ENCODE measurements at places on chromosomes 6 and 20.

- no peak for DNase-seq
These were observed 136.1 kb downstream of the CARMIL1 start for GRCh38 chr6:25415274-25415673.

- DNase-seq = no peak
These were observed 366.1 kb downstream of the MAFB start for GRCh38 chr20:40322941-40323340.

- DNase-seq = no peak
These were observed 97.2 kb downstream of the TMEM242 start for GRCh38 chr6:157226026-157226625.

- no peak for DNase-seq
These were observed 126.4 kb downstream of the BANF2 start for GRCh38 chr20:17825960-17826843.

DNA sequence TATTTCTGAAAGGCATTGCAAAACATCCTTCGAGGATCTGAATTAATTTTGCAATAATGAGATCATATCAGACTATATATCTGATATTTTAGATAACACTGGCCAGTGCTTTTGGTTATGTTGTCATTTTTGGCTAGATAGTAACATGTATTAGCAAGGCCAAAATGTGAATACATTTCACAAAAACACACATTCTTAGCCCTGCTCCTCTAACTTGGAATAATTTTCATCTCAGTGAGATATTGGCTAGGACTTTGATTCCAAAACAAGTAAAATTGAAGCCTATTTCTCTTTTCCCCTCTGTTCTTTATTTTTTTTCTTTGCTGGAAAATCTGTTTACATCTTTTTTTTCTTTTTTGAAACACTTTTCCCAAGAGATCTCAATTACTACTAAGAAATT lies 466.8 kb upstream of the CDH4 start:
- DNase-seq = no peak

- no peak for DNase-seq
These were observed 213.1 kb downstream of the SYNDIG1 start for GRCh38 chr20:24682496-24682985.

DNA sequence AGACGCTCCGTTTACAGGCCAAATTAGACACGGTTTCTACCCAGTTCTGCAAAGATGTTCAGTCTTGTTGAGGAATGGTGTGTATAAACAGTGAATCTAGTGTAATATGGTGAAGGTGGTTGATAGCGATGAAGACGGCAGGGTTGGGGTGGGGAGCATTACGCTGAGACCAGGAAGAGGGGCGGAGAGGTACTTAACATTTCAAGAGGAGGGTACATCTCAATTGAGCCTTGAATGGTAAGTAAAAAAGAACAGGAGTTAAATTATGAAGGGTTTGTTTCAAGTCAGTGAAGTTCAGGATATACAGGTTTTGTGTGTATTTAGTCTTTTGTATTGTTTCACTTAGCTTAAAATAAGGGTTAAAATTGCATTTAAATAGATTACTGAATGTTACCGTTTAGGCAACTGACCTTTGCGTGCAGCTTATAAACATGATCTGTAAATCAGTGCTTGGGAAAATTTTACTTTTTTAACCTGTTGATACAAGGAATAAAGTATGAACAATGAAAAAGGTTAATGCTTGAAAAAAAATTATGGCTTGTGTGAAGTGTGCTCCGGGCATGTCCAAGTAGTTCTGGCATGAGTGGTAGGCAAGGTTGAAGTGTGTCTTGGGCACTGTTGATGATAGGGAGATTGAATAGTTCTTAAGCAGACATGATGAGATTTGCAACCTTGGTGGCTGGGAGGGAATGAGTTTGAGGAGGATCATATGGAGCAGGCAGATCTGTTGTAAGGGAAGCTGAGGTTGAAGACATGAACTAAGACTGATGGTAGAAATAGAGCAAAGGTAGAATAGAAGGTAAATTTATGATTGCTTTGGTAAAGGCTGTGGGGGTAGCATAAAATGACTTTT lies 842 bp downstream of the POLR1C start:
- DNase-seq = no peak

GRCh38 chr20:18058661-18059467 lies 1.1 kb upstream of the OVOL2 start:
- no peak for DNase-seq

DNA sequence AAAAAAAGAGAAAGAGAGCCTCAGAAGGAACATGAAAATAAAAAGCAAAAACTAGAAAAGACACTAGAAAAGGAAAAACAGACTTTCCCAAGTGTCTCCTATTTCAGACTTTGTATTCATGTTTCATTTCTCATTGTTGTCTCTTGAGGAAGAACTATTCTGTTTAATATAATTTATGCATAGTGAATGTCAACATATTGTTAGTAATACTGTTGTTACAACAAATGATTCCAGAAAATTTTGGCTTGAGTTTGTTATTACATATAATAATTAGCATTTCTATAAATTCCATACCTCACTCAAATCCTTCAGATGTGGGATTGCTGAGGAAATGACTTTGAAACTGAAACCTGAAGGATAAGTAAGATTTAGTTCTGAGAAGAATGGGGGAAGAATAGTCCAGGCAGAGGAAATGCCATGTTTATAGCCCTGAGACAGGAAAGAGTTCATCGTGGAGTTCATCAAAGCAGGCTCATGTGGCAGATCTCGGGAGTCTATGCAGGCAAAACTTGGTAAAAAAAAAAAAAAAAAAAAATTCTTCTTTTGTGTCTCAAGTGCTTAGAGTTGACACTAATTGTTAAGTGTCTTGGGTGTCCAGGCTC lies 53.1 kb upstream of the EIF2S2 start:
- DNase-seq = no peak

GRCh38 chr6:1267057-1267732 lies 44.7 kb upstream of the FOXQ1 start:
- DNase-seq = no peak
